GM23338 (cell line): ENCODE measurements at places on chromosomes 16 and 17. TPM values are rescaled to one million over a fixed set of nuclear protein-coding genes. Genes with fewer than 3 reads are reported as not detected.

- H3K36me3 ChIP-seq: no peaks in the 10 kb centered on the region
- no peaks in the 10 kb centered on the region for H3K27me3 ChIP-seq
- no peak for DNase-seq
- H3K27ac ChIP-seq: no peak overlapping the region
Measured at GRCh38 chr16:54135361-54136275, 151.0 kb downstream of the IRX3 start.

- H3K36me3 ChIP-seq: no peaks in the 10 kb centered on the region; the same call in 1 of the 2 replicates
- no peak overlapping the region for H3K27ac ChIP-seq
- H3K4me3 ChIP-seq: no peak overlapping the region
Measured at GRCh38 chr17:4895121-4895520, 4.2 kb upstream of the C17orf107 start.

- no peak overlapping the region for H3K27ac ChIP-seq
- no peak overlapping the region for H3K4me3 ChIP-seq
- H3K36me3 ChIP-seq: no peaks in the 10 kb centered on the region
Measured at GRCh38 chr17:17712268-17712924, 31.1 kb downstream of the RAI1 start.

MPRIP gene
- total RNA-seq: 84.6 and 113 TPM in 2 replicates

MYCBPAP gene
- total RNA-seq: 0.63 and 4.6 TPM in 2 replicates

- DNase-seq: peak; percentile 74
- H3K4me3 ChIP-seq: peak overlapping the region; percentile 27
- H3K27me3 ChIP-seq: no peaks in the 10 kb centered on the region
- peaks cover 24% of the 10 kb centered on the region for H3K4me1 ChIP-seq
- H3K27ac ChIP-seq: peak overlapping the region; percentile 42; the same call in 1 of the 2 replicates
Measured at GRCh38 chr17:7146115-7146514, 31.5 kb upstream of the ASGR2 start.
